ENCODE measurements at places on chromosomes 3 and 15.

DNA sequence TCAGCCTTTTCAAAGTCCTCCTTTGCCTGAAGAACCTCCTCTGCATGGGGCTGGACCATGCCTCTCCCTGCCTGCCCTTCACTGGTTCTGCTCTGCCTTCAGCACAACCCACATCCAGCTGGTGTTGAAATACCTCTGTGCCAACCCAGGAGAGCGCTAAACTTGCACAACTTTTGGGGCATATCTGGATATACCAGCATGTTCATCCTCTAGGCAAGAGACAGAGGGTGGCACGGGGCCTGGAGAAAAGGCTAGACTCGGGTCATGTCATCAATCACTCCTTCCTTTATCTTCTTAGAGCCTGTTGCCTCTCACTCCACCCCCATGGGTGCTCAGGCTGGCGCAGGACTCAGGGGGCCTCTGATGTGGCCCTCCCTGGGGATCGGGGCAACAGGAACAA lies 4.8 kb downstream of the SEMA4B start:
- DNase-seq = no peak

DNA sequence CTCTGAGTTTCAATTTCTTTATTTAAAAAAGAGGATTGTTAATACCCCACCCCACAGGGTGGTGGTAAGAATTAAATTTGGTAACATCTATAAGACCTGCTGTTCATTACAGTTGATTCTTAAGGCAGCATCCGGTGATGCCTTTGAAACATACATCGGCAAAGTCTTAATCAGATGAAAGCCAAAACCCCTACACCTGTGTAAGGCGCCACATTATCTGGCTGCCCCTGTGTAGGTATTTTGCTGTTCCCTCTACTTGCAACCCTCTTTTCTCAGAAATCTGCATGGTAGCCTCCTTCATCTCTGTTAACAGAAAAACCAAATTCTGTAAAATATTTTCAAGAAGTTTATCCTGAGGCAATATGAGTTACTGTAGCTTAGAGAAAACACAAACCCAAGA lies 90.0 kb downstream of the ST6GAL1 start:
- no peak for DNase-seq

- DNase-seq = no peak
Observed at GRCh38 chr15:44015545-44016305, 179.3 kb downstream of the FRMD5 start.

DNA sequence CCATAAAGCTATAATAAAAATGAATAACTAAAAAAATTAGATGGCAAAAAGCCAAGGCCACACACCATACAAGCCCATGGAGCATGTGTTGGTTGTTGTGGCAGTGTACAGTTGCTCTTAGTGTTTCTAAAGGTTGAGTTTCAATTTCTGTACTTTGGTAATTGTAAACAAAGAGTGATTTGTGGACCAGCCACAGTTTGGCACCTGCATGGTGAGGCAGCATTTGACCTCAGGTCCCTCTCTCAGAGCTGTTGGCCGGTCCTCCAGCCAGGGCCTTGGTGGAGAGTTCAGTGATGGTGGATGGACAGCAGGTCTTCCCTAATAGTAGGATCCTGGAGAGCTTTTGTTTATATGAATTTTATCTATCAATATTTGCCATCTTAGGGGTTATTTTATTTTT lies 5.6 kb downstream of the ACAD9 start:
- DNase-seq = no peak

DNA sequence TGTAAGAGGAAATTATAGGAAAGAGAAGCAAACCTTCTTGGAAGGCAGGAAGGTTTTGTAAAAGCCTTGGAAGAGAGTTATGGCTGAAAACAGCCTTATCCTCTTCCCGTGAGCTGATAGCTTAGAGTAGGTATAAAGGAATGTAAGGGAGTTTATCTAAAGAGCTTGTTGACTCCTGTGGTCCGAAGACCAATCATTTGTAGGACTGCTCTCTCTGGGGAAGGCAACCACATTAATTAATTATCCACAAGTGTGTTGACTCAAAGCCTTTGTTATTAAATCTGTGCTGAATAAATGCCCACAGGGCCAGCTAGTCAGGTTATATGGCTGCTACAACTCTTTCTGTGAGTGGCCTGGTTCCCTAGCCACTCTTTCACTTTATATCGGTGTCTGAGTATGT lies 452.1 kb upstream of the RASGRP1 start:
- DNase-seq = no peak

DNA sequence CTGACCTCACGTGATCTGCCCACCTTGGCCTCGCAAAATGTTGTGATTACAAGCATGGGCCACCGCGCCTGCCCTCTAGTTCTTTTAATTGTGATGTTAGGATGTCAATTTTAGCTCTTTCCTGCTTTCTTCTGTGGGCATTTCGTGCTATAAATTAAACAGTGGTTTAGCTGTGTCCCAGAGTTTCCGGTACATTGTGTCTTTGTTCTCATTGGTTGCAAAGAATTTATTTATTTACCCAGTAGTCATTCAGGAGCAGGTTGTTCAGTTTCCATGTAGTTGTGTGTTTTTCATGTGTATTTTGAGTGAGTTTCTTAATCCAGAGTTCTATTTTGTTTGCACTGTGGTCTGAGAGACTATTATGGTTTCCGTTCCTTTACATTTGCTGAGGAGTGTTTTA lies 30.1 kb downstream of the MYRIP start:
- DNase-seq = no peak

DNA sequence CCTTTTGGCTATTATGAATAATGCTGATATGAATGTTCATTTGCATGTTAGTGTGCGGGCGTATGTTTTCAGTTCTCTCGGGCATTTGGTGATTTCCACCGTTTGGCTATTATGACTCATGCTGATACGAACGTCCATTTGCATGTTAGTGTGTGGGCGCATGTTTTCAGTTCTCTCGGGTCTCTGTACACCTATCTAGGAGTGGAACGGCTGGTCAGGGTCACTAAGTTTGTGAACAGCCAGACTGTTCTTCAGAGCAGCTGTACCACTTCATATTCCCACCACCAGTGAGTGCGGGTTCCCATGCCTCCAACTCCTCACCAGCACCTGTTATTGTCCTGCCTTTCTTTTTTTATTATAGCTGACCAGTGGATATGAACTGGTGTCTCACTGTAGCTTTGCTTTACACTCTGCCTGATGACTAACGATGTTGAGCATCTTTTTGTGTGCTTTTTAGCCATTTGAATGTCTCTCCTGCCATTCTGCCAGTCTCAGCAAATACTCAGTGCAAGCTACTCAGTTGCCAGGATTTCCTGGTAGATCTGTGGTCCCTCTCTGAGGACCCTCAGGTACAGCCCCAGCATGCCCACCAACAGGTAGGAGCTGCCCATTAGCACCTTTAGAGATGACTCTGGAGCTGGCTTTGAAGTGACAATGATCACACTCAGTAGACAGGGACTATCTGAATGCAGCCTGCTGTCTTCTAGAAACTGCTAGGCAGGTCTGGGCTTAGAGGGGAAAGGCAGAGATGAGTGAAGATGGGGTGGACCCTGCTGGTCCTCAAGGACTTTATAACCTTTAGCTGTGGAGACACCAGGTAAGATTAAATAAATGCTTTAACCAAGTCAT lies 141.1 kb downstream of the XXYLT1 start:
- no peak for DNase-seq

DNA sequence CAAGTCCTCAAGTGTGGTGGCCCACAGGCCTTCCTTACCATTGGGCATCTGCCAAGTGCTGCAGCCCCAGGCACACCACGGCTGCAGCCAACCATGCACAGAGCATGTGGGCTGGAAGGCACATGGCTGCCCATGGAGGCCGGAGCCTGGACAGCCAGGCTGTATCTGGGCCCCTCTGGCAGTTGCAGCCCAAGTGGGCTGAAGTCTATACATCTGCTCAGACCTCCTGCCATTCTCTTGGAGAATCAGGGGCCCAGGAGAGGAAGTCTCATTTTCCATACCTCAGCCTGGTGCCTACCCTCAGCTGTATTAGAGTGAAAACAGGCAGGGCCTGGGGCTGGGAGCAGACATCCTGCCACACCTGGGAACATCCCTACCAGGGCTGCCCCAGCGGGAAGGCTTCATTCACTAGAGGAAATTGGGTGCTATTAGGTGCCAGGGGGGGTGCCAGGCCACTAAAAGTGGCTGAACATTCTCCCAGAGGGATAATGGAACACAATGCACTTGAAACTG lies 48.0 kb upstream of the SLCO2A1 start:
- no peak for DNase-seq

DNA sequence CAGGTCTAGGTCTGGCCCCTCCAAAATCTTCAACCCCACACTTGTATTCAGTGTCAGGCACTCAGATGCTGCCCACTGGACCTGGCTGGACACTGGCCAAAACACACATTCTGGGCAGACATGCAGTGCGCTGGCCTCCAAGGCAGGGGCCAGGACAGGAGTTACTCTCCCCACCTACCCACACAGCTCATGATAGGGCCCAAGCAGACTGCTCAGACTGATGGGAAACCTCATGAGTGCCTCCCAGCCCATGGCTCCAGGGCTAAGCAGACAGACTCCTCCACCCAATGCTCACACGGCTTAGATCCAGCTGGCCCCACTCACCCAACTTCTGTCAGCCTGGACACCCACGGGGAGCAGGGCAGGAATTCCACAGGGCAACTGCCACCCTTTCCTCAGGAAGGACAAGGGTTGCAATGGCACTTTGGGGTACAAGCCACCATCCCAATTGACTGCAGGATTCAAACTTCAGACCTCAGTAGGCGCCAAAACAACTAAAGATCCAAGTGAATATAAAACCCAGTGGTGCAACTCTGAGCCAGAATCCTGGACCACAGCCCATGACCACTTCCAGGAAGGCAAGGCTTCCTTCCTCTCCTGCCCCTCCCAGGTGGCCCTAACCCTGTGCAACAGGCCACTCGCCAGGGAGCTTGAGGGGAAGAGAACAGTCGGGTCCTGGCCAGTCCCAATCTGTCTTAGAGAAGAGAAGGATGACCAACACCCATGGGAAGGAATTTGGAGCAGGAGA lies 1.4 kb downstream of the LTF start:
- no peak for DNase-seq

GRCh38 chr3:78976200-78976599 lies 791.6 kb downstream of the ROBO1 start:
- DNase-seq = no peak

- DNase-seq = no peak
Observed at GRCh38 chr3:198030125-198030524, 70.1 kb downstream of the LMLN start.

DNA sequence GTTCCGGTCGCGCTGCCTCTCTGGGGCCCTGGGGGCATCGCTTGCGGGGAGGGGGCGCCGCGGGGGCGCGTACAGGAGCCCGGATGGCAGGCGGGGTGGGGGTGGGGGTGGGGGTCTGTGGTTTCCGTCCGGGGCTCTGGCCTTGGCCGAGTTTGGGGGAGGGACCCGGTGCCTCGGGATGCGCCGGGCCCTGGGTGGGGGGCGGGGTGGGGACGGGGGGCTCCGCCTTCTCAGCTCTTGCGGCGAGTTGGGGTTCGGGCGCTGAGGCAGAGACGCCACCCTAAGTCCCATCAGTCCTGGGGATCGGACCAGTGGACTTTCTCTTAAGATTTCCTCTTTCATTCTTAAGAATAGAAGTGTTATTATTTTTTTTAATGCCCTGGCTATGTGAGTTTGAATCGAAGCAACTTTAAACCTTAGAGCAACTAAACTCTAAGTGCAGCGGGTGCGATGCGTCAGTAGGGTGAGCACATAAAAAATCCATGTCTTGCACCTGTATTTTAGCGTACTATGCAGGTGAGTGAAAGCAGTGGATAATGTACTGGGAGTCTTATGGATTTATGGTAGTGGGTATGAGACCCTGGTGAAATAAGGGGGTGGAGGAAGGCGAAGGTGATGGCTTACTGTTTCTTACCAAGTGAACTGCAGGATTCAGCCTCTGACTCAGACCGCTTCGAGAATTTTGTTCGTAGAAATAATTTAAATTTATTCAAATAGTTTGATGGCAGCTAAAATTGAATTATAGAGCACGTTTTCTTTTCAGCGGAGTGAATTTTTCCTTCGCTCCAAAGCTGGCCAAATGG lies 762 bp downstream of the CTNNB1 start:
- DNase-seq = peak; percentile 41

DNA sequence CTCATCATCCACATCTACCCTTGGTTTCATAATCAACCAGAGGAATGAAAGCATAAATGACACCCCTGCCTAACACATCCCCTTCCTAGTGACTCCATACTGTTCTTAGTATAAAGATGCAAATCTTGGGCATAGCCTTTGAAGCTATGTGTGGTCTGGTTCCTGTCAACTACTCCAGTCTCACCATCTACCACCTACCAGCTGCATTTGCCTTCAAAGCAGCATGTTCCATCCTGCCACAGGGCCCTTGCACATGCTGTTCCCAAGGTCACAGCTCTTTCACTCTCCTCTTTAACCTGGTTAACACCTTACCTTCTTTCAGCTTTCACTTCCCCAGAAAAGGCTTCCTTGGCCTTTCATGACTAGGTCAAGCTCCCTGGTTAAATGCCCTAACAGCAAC lies 62.3 kb upstream of the ARHGEF3 start:
- no peak for DNase-seq

DNA sequence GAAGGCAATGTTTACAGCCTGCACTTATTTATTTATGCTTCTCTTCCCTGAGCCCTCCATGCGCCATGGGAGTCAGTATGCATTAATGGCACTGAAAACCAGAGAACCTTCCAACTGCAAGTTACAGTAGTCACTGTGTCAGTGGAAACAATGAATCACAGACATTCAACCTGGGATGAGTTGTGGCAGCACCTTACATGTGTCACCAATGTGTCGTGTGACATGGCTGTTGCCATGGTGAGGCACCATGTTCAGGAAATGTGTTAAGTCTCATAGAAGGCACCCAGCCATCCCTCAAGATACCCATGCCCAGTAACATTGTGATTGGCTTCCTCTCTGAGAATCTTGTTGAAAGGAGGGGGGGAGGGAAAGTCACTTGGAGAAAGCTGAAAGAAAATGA lies 105.0 kb downstream of the FOXP1 start:
- no peak for DNase-seq

All from substantia nigra (tissue), 51 donors.